Stimulated activated CD4-positive, alpha-beta T cell treated with anti-CD3 and anti-CD28 coated beads, Interleukin-1b, Interleukin-23, amount 100 ng/mL, for 24 hours (primary cell): ENCODE measurements at places on chromosomes 5 and 9.

DNA sequence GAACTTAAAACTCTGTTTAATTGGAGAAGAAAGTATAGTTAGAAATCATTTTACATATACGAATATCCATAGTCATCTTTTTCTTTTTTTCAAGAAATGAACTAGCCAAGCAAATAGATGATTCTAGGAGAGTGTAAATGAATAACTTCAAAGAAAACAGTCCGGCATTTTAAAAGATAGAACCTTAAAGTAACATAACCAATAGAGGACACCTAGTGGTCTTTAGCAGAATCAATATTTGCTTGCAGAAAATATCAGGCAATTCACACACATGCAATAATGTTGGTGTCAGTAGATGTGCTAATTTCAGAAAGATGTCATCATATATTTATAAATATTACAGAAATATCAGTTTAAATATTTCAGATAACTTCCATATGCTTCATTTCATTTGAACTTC is 57.1 kb downstream of the HCN1 start:
- DNase-seq: no peak

DNA sequence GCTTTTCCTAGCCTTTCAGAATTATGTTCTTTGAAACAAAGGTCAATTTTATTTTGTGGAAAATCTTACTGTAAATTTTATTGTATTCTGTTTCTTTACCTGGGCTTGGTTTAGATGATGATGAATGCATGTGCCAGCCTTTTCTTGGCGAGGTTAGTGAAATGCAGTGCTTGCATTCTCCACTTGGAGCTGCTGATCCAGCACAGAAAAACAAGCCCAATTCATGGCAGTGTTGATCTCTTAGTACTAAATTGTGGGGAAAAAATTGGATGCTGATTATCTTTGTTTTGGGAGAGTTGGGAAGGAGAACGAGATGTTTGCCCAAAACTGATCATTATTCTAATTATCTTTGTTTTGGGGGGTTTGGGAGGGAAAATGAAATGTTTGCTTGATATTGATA is 3.7 kb downstream of the HABP4 start:
- DNase-seq: no peak

DNA sequence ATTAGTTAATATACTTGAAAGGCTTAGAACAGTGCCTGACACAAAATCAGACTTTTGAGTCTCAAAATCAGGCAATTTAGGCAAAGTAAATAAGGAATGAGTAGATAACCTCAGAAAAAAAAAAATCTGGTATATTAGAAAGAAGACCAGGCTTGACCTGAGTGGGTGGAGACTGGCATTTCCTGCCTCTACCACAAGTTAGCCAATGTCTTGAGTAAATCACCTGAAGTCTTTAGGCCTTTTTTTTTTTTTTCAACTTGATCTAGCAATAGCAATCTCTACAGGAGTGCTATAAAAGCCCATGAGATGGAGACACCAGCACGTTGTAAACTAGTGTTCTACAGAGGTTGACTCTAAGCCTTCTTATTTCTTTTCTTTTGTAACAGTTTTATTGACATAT is 104.2 kb upstream of the RASEF start:
- no peak for DNase-seq

DNA sequence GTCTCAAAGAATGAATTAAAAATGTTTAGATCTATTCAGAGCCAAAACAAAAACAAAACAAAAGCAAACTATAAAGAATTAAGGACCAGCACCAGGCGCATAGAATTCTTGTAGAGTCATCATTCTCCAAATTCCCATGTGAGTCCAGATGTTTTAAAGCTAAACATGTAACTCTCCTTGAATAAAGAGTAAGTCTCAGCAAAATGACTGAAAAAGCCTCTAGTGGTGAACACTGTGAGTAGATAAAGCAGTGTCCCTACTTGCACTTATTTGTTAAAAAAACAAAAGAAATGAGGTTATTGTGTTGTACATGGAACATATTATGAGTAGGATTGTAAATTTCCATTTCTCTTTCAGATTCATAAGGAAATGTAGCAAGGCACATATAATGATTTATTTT is 44.0 kb downstream of the NNT start:
- no peak for DNase-seq

- DNase-seq: no peak
Measured at GRCh38 chr5:143231416-143231815, 172.1 kb downstream of the NR3C1 start.

DNA sequence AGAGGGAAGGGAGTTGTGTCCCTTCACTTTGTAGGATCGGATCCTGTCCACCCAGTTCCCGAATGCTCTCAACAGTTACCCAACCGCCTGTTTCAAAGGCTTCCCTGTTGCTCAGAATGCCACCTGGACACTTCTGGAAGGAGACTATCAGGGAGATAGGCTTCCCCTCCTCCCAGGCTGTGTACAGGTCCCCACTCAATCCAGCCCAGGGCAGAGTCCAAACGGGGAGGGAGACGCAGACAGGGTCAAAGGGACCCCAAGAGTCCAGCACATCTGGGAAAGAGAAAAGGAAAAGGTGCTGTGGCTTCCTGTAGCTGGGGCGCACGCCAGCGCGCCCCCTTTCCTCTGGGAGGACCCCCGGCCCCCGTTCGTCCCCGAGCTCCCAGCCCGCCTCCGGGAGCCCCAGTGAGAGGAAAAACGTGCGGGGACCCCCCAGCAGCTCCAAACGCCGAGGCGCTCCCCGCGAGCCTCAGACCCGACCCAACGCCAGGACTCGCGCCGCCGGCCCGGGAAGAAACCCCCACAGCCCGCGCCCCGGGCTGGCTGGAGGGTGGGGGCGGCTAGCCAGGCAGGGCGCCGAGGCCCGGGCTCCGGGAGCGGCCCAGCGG is 640 bp downstream of the SURF4 start:
- no peak for DNase-seq

GRCh38 chr9:116174347-116174746 is 20.8 kb downstream of the PAPPA start:
- DNase-seq: no peak

DNA sequence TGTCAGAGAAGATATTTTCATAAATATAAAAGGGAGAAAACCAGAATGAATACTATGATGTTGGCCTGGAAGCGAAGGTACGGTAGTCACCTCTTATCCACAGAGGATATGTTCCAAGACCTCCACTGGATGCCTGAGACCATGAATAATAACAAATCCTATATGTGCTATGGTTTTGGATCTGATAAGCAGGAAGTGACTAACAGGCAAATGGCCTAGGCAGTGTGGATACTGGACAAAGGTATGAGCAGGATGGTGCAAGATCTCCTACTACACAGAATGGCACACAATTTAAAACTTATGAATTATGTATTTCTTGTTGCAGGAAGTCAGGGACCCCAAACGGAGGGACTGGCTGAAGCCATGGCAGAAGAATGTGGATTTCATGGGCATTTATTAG is 48.2 kb downstream of the ADAMTS12 start:
- no peak for DNase-seq

GRCh38 chr5:56543441-56544388 is 271.6 kb upstream of the MAP3K1 start:
- DNase-seq: no peak

GRCh38 chr5:179615203-179615602 is 8.3 kb downstream of the HNRNPH1 start:
- no peak for DNase-seq

DNA sequence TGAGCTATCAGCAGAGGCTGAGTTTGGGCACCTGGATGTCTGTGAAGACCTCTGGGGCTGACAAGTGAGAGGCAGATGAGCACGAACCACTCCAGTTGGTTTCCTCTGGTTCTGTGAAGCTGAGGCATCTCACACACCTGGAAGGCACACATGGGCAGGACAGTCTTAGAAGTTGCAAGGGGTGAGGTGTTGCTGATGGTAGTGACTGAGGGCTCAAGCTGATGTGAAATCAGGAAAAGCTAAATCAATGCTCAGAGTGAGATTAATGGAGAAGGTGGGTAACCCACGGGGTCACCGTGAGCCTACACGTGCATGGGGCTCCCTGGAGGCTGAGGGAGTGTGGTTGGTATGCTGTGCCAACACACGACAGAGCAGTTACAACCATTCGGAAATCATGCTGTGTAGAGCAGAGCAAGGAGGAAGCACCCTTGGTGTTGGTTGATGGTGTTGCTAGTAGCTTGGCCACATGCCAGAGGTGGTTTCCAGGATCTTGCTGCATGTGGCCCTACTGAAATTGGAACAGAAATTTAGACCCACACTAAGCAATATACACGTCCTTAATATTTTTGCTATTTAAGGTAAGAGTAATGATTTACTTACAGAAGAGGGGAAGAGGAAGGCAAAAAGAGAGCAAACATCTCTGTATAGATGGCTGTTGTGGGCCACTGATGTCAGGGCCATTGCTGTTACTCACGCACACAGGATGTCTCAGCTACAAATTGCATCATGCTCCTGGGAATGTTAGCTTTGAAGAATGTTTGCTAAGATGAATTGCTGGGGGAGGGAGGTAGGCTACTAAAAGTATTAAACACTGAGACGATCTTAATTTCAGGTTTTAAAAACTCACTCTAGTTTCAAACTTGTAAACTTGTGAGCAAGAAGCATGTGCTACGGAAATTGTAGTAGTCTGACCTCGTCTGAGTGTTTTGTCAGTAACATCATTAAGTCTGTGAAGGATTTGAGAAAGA is 170.5 kb downstream of the ARHGEF28 start:
- DNase-seq: no peak

GRCh38 chr9:35521708-35522107 is 31.8 kb downstream of the RUSC2 start:
- no peak for DNase-seq

- no peak for DNase-seq
Measured at GRCh38 chr5:149672701-149673476, 57.2 kb upstream of the PPARGC1B start.

- no peak for DNase-seq
Measured at GRCh38 chr5:110536120-110537115, 190.1 kb downstream of the TMEM232 start.
